ENCODE measurements at places on chromosomes 6 and 20.

GRCh38 chr6:15331143-15331542, 85.3 kb downstream of the JARID2 start:
- no peak for DNase-seq

- DNase-seq: no peak
These were observed 53.3 kb downstream of the SLC22A23 start for GRCh38 chr6:3403238-3404173.

GRCh38 chr6:134357022-134357487, 39.1 kb upstream of the SGK1 start:
- no peak for DNase-seq

DNA sequence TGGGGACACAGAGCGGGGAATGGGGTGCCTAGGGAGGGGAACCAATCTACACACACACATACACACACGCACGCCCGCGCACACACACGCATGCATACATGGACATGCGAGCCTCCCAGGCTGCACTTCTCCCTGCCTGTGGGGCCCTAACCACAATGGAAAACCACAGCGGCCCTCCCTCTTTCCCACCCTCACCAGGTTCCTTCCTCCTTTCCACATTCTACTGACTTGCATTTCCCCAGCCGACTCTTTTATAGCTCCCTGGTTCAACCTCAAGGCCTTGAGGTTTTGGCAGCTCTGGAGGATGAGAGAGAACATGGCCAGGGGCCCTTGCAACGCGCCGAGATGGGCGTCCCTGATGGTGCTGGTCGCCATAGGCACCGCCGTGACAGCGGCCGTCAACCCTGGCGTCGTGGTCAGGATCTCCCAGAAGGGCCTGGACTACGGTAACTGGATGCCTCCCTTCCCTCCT, at the start of gene BPI:
BPI (plus strand) TSS at position 249 of the 472 bp plus-strand sequence; CDS start at position 317, 68 bp downstream.
- no peak for DNase-seq
